ENCODE measurements at places on chromosomes 7 and 10. TPM values are rescaled to one million over a fixed set of nuclear protein-coding genes. Genes with fewer than 3 reads are reported as not detected.

Gene MLXIPL
- 22.8 TPM for polyA plus RNA-seq

Gene TSPAN15
- polyA plus RNA-seq = 15.4 TPM

Gene UCN3
- not detected for polyA plus RNA-seq

DNA sequence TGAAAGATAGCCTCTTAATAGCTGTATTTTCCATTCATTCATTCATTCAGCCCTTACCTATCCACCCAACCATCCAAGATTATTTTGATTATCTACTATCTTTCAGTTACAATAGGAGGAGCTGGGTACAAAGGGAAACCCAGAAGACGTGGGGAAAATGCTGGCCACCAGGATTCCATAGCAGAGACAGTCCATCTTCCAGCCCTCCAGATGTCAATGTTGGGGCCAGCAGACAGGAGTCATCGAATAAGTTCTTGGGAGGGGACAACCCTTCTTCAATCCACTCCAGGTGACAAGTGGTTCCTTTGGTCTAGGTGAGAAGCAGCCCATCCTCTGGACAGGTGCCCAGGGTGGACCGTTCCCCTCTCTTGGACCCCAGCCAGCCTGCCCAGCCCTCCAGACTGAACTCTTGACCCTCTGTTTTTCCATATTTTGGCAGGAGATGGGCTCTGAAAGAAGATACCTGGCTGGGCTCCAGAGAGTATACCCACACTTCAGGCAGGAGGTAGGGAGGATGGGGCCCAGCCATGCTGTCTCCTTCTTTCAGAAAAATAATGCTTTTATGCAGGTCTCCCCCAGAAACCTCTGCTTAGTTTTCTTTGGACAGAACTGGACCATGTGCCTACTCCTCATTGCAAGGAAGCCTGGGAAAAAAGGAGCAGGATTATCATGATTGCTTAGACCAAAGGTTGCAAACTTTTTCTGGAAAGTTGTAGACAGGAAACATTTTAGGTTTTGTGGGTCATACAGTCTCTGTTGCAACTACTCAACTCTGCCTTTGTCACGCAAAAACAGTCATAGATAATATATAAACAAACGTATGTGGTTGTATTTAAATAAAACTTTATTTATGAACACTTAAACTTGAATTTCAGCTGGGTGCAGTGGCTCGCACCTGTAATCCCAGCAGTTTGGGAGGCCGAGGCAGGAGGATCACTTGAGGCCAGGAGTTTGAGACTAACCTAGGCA, 95.5 kb upstream of the SMNDC1 start:
- no peak for DNase-seq

DNA sequence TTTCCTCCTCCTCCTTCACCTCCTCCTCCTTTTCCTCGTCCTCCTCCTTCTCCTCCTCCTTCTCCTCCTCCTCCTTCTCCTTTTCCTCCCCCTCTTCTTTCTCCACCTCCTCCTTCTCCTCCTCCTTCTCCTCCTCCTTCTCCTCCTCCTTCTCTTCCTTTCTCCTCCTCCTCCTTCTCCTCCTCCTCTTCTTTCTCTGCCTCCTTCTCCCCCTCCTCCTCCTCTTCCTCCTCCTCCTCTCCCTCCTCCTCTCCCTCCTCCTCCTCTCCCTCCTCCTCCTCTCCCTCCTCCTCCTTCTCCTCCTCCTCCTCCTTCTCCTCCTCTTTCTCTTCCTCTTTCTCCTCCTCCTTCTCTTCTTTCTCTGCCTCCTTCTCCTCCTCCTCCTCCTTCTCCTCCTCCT, 13.6 kb downstream of the PLXNA4 start:
- no peak for DNase-seq
